ENCODE measurements at places on chromosomes 16 and 17.

DNA sequence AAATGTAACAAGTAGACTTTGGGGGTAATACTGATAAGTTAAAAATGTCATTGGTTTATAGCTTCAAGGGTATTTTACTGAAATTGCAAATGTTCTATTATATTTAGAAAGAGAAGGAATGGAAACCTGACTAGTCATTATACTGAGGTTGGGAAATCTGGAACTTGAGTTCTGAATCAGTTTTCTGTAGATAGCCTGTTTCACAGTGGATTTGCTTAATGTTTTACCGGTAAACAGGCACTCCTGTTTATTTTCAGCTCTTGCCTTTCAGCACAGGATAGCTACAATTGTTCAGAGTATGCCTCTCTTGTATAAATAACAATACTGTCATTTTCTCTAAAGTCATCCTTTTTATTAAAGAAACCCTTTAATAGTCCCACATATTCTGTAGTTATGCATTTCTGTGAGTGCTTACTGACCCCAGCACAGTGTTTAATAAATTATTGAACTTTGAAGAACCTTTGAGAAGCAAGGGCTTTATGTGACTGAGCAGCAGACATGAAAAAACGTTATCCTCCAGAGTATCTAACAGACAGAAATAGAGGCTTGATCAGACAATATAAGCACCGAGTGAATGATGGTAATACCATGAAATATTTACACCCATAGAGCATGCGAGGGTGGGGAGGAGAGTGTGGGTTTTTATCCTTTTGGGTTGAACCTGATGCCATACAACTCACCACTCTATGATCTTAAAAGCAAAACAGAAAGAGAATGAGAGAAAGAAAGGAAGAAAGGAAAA is 58.2 kb downstream of the FTO start:
- no peak for DNase-seq

GRCh38 chr17:74756891-74757290 is 8.5 kb downstream of the NHERF1 start:
- DNase-seq: no peak

DNA sequence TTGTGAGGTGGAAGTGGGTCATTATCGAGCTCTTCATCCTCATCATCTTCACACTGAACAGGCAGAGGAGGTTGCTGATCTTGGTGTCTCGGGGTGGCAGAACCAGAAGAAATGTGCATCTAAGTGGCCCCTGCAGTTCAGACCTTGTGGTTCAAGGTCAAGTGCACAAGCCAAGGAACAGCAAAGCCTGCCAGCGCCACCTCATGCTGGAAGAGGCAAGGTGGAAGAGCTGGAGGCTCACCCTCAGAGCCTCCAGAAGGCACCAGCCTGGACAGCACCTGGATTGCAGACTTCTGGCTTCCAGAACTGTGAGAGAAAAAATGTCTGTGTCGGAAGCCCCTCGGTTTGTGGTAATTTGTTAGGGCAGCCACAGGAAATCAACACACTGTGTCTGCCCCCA is 32.7 kb downstream of the IFT140 start:
- DNase-seq: no peak

- DNase-seq: no peak
Observed at GRCh38 chr16:66458292-66458691, 31.2 kb downstream of the BEAN1 start.

DNA sequence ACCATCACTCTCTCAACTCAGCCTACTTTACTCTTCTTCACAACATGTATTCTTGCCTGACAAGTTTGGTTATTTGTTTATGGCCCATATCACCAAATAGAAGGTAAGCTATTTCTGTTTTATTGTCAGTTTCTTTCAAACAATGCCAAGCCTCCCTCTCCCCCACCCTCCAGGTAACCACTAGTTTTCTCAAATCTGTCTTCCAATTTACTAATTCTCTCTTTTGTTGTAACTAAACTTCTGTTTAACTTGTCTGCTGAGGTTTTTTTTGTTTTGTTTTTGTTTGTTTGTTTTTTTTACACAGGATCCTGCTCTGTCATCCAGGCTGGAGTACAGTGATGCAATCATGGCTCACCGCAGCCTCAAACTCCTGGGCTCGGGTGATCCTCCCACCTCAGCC is 34.9 kb downstream of the CHCT1 start:
- DNase-seq: no peak
